GM20000 (cell line): ENCODE measurements at places on chromosomes 7 and 10.

DNA sequence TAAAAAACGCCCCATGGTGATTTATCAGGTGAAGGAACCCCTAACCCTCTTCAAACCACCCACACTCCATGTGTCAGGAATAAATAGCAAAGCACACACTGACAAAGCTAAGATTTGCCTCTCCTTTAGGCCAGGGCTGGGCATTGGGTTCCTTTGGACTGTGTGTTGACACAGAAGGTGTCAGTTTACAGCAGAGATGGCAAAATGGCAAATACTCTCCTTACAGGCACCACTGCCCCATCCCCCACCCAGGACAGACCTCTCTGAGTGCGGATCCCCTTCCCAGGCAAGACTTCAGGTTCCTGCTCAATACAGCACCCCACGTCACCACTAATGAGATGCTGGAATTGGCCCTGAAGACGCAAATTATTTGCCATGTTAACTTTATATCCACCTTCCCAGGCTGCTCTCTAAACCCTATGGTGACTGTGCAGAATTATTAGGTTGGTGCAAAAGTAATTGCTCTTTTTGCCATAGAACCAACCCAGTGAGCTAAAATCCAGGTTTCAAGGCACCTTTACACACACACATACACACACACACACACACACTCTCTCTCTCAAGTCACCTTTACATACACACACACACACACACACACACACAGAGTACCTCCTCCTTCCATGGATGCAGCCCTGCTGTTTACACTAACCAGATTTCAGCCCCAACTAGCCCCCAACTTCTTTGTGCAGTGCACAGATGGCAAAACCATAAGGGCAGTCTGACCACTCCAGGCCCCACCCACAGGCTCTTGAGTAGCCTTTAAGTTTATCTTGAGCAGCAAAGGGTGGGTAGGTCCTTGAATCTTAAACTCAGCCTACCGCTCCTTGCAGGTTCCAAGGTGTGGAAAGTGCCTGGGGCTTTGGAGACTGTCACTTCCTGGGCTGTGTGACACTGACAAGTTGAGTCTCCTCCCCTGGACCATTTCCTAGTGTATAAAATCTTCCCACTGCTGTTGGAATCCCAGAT, 4.0 kb upstream of the ZCCHC24 start:
- no peak for DNase-seq

DNA sequence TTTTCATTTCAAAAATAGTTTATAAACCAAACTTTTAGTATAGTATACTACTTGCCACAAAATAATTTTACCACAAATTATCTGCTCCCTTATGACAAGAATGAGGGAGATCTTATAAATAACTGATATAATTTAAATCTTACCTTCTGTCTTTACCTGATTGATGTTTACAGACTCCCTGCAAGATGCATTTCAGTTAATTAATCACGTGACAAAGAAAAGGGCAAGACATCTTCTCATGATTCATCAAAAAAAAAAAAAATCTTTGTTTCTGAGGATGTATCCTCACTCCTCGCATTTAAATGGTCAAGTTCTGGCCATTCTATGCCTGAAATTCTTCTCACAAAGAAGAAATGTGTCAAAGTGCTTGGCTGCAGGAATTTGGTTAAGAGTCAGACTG, 2.3 kb upstream of the TFEC start:
- DNase-seq, result no peak

- no peak for DNase-seq
These were observed 286.4 kb downstream of the PRPF18 start for GRCh38 chr10:13873196-13873595.

GRCh38 chr7:138456220-138456619, 3.8 kb upstream of the TRIM24 start:
- no peak for DNase-seq

GRCh38 chr10:63587191-63587590, 66.0 kb downstream of the REEP3 start:
- DNase-seq, result no peak

DNA sequence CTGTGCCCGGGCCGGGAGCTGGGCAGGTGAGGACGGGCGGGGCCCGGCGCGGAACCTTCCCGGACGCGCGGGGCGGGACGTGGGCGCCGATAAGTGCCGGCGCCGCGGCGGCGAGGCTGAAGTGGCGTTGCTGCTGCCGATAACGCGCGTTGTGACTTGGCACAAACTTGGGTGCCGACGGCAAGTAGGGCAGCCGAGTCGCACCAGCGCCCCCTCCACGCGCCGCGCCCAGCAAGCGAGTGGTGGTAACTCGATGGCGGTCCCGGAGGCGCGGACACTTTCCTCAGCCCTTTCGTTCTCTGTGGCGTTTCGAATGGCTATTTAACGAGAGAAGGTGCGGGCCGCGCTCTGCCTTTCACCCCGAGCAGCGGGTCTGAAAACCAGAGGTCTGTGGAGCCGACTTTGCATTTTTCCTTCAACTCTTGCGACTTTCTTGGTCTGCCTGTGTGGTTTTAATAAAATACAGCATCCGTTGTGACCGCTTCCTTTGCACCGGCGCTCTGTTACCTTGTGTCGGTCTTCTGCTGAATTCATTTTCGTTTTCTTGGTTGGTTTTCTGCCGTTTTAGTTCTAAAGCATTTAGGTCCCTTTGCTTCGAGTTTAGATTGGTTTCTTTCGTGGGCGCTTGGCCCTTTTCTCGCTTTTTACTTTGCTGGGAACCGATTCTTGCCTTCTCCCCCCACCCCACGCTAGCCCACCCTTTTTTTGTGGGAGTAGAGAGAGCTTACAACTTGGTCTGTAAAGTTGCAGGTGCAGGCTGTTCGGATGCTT, 701 bp downstream of the STK17A start:
- no peak for DNase-seq

GRCh38 chr7:51543801-51544553, 227.4 kb upstream of the COBL start:
- no peak for DNase-seq

DNA sequence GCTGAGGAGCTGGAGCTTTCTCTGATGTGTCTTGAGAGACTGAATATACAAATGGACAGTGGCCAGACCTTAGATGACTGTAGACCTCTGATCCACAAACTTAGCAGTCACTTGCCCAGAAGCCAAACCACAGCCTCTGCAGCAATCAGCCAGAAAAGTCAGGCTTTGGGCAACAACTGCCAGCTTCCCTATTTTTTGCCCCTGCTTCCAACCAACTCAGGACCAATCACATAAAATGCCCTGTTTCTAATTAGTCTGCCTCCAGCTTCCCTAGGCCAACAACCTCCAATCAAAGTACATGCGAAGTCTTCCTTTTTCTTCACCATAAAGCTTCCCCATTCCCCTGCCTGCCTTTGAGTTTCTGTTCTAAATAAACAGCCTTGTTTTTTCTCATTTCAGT, 37.8 kb upstream of the CACUL1 start:
- no peak for DNase-seq

GRCh38 chr7:94848992-94849576, 58.3 kb upstream of the PPP1R9A start:
- DNase-seq, result no peak

GRCh38 chr7:146499970-146500369, 383.4 kb downstream of the CNTNAP2 start:
- no peak for DNase-seq

DNA sequence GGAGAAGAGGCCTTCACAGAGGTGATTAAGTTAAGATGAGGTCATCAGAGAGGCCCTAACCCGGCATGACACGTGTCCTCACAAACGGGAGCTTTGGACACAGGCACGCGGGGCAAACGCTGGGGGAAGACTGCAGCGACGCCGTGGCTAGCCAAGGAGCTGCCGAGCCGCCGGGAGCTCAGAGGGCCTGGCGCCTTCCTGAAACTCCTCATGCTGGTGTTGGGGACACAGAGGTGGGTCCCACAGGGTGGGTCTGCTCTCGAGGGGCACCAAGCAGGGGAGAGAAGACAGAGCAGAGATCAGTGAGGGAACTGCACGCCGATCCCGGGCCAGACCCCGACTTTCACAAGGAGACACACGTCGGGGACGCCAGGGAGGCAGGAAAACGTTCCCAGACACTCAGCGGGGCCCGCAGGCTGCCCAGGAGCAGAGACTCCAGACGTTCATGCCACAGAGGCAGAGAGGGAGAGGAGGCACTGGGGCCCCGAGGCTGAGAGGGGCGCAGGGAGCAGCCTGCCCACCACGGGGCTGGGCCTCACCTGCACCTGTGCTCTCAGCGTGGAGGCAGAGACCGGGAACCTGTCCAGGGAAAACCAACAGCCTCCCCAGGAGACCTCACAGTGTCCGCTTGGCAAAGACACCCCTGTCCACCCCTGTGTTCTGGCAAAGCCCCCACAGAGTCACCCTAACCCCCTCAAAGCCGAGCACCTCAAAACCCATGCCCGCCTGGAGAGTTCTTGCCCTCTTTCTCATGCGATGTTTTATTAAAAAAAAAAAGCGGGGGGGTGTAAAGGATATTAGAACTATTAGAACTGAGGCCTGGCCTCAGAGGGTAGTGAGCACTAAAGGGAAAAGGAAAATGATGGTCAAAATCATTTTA, 103.8 kb downstream of the PDGFA start:
- DNase-seq, result no peak
